ENCODE measurements at places on chromosomes 3 and 15.

DNA sequence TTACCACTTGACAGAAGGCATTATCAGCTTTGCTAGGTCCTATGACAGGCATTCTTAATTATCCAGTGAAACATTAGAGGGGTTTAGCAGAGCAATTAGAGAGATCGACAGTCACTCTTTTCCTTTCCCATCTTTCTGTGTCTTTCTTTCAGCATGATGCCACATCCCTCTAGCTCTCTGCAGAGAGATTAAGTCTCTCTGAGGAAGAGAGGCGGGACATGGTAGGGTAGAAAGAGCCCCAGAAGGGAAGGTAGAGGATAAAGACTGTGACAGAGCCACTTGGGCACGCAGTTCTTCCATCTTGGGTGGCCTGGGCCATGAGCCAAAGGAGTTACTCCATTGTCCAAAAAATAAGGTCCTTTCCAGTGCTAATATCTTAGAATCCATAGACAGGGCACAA, 55.8 kb downstream of the HHLA2 start:
- DNase-seq = no peak

DNA sequence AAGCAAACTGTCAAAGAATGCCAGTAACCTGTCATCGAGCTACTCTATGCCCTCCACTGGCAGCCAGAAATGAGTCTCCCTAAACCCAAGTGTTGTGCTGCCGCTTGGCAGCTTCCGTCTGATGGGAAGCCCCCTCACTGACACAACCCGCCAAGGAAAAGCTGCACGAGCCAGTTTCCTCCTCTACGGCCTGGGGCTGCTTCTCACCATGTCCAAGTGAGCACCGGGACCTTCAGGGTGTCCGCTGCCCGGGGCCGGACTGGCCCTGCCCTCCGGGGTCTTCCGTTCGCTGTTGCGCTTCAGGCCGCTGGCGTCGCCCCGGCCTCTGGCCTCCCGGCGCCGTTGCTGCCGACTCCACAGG, 490 bp downstream of the TOMM70 start:
- DNase-seq = no peak

DNA sequence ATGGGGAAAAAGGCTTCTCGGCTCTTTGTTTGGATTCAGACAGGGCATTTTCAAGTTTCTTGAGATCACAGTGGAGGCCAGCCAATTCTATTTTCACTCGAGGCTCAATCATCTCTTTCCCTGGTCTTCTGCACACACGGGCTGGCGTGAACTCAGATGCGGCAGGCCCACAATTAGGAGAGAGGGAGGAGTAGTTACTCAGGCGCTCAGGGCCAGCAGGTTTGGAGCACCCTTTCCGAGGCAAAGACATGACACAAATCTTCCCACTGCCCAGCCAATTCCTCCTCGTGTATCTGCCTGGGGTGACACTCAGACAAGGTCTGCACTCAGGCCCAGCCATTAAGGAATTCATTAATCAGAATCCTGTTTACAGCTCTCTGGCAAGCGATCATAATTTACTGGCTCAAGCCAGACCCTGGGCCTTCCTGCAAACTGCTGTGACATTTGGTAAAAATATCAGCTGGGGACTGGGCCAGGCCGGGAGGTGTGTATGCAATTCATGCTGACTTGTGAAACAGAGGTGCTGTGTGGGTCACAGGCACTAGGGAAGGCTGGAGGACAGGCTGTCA, 68.1 kb upstream of the TLE3 start:
- DNase-seq = no peak

DNA sequence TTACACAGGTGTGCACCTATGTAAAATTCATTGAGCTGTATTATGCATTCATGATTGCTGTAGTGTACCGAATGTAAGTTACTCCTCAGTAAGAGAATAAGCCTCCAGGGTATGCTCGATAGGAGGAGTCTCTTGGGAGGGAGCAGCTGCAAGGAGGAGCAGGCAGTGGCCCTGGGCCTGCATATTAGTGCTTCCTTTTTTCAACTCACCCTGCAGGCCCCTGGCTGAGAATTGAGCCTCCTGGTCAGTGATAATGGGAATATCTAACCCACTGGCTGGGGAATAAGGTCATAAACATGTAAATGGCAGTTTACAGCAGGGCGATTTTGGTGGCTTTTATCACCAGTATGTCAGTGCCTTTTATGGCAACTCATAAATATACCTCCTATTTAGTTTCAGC, 21.7 kb upstream of the SFMBT1 start:
- DNase-seq = no peak

DNA sequence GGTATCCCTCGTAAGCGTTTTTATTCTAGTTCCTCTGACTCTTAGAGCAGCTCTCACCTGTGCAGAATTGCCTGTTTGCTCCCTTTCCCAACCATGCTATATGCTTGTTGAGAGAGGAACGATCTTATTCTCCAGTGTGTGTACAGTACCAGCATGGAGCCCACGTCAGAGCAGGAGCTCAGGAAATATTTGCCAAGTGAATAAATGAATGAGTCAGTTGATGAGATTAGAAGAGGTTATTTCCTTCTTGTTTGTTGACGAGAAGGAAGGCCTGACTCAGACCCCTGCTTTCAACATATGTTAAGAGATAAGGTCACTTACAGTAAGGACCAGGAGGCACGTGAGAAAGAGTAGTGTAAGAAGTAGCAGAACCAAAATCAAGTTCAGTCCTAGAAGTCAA, 106.3 kb upstream of the ABHD17C start:
- DNase-seq = peak; percentile 44

GRCh38 chr15:31283043-31283442, 43.6 kb upstream of the KLF13 start:
- DNase-seq = no peak

DNA sequence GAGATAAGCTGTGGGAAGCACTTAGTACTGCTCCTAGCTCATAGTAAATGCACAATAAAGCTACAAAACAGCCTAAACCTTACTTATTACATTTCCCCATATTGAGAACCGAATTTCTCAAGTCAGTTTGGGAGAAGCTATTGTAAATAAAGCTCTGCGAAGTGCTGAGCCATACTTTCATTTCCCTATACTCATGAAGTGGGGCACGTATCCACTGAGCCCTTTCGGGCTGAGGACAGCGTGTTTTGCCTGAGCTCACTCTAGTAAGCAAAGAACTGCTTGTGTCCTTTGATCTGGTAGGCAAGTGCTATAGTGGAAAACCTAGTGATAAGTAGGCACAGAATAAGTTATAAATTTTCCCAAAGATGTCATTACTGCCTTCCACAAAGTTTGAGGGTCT, 165.0 kb downstream of the RSL24D1 start:
- no peak for DNase-seq

GRCh38 chr15:100740138-100740537, 137.7 kb downstream of the ASB7 start:
- DNase-seq = no peak

- DNase-seq = peak; percentile 3
Observed at GRCh38 chr3:121883507-121883906, 10.7 kb upstream of the SLC15A2 start.

GRCh38 chr3:9864200-9864927, 15.7 kb downstream of the CIDEC start:
- DNase-seq = no peak

- peak; percentile 29 for DNase-seq
Observed at GRCh38 chr3:65144791-65145351, 457.1 kb upstream of the ADAMTS9 start.

DNA sequence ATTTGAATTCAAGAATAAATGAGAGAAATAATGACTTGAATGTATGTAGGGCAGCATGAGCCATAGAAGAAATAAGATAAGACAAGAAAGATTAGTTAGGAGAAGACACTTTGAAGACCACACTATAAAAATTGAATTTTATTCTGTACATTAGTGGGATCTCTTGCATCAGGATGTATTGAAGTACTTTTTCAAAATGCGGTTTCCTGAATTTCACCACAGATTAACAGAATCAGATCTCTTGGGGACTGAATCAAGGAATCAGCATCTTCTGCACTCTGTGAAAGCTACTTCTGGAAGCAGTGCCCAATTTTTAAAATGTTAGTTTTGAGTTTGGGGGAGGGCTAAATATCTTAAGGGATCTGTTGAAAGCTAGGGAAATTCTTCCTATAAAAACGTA, 763.9 kb upstream of the GOLIM4 start:
- DNase-seq = no peak

DNA sequence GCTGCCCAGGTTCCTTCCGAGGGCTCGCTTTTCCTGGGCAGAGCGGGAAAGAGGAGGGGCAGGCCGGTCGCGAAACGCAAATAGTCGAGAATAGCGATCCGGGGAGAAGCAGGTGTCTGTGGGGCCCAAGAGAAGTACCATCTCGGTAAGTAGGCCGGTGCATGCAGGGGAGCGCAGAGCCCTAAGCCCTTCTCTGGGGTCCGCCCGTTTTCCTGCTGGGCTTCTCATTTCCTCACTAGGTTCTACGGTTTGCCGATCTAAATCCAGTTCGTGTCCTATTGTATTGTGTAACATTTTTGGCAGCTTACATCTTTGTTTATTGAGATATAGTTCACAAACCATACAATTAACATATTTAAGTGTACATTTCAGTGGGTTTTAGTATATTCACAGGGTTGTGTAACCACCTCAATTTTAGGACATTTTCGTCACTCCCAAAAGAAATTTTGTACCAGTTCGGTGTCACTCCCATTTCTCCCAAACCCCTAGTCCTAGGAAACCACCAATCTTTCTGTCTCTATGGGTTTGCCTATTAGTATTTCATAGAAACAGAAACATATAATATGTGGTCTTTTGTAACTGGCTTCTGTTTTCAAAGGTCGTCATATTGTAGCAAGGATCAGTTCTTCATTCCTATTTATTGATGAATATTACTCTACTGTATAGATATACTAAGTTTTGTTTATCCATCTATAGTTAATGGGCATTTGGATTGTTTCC, 6.8 kb upstream of the TRIM69 start:
- no peak for DNase-seq

DNA sequence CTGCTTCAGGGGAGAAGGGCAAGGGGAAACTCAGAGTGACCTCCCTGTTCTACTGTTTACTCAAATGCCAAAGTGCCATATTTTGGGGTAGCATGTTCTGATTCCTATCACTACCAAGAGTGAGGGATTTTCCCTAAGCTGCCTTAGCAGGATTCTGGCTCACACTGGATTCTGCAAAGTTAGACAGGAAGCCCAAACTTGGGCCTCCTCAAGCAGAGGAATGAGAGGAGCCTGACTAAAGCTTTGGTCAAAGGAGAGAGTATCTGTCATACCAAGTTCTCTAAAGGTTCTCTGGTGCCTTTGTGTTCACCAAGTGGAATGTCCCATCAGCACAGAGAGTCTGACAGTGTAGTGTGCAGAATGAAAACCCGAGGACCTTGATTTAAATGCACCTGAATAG, 8.8 kb upstream of the RARB start:
- DNase-seq = no peak

- DNase-seq = no peak
Observed at GRCh38 chr3:150635076-150635475, 32.0 kb downstream of the SELENOT start.

DNA sequence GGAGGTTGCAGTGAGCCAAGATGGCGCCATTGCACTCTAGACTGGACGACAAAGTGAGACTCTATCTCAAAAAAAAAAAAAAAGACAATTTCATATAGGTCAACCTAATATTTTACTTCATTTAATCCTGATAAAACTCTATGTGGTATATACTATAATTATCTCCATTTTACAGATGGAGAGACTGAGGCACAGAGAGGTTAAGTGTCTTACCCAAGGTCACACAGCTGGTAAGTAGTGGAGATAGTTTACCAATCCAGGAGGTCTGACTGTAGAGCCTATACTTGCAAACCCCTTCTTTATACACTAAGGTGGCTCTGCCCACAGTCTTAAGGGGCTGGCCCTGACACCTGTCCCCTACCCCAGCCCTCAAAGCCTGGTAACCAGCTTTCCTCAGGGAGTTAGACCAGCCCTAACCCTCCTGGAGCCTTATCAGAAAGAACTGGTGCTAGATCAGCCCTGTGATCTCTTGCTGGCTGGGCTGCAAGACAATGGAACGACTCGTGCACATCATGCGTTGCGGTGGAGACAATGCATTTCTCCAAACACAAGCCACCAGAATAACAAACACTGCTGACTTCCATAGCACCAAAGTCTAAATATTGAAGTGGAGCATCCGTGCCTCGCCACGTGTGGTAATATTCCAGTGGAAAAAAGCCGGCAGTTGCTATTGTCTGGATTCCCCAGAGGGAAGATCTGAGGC, 60.0 kb upstream of the SMAD3 start:
- DNase-seq = no peak

DNA sequence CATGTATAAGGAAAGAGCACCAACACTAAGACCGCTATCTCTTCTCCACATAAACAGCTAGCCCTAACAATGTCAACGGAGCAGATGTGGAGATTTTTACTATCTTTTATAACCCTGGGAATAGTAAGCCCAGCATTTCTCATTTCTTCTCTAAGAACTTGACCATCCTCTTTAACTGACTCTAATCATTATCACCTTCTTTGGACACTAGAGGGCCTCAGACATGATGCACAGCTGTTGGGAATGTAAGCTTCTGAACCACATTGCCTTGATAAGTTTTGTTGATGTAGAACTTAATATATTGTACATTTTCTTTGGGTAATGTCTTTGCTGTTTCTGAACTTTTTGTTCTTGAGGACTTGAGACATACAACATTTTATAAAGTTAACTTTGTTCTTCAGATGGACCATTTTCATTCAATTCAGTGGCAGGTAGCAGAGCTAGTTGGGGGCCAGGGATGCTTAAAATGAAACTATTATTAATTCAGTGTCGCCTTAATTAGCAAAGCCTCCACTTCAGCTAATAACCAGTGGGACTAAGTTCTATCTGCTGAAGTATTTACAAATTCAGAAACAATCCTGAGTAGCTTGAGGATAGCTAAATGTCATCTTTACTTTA, 9.6 kb upstream of the TAGLN3 start:
- peak; percentile 54 for DNase-seq

GRCh38 chr15:63430766-63431451, 49.3 kb upstream of the CA12 start:
- DNase-seq = no peak

DNA sequence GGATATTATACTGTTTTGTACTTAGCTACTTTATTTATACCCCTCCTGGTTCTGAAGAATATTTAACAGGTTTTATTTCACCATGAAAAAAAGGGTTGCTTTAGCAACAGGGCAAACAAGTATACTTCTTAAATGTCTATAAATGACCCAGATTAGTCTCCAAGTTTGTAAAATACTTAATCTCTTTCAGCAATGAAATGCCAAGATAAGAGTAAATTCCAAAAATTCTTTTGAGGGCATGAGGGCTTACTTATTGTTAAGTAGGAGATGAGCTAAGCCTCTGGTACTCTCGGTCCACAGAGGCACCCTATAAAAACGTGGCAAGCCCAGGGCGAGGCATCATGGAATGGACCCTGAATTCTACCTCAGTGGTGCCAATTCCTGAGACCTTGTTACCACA, 264.8 kb upstream of the NSMCE3 start:
- DNase-seq = no peak
